LNCaP clone FGC (cell line): ENCODE measurements at places on chromosomes 3 and 15.

DNA sequence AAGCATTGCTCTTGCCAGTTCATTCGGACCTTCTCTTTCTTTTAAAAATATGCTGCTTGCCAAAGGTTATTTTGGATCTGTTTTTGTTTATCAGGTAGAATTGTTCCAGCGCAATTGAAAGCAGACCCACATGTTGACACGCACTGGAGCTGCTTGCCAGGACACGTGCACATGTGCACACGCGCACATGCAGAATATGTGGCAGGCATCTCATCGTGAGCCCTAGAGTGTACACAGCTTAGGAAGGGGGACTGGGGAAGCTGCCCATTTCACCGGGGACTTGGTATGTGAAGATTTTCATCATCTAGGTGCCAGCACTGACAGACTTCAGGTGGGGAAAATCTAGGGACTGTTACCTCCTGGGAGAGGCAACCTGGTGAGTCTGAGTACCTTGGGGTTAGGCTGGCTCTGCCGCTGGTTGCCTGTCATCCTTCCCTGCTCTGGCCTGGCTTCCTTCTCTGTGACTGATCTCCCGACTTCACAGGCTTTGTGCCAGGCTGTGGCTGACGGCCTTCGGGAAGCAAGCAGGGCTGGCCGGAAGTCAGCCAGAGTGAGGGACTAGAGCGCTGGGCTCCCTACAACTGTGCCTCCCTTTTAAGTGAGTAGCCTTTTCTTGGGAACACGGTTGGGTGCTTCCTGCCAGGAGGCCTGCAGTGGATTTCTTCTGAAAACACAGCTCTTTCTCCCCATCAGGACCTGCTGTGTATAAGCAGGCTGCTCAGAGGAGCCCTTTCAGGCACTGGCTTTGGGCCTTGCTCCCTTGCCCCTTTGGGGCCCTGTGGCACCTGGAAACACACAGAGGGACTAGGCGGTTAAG, 129.3 kb downstream of the EEFSEC start:
- DNase-seq = peak; percentile 70

GRCh38 chr3:128278761-128279600, 125.7 kb downstream of the EEFSEC start:
- no peak for DNase-seq

- no peak for DNase-seq
Measured at GRCh38 chr3:178169421-178169820, 366.8 kb upstream of the KCNMB2 start.

- no peak for DNase-seq
Measured at GRCh38 chr3:3639078-3639477, 160.2 kb upstream of the LRRN1 start.

DNA sequence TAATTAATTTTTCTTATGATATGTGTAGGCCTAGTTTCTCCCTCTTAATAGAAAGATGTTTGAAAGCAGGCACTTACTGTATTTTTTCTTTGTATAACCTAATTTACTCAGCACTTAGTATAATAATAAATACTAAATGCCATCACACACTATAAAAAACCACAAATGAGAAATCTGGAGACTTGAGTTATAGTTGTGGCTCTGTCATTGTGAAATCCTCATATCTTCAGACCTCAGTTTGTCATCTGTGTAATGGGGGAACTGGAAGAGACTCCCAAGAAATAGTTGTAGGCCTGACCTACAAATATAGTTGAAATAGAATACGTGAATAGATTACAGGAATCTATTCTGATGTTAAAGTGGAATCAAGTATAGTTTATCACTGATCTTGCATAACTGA, 287.6 kb upstream of the DPH6 start:
- DNase-seq = no peak

- DNase-seq = no peak
Measured at GRCh38 chr3:53200501-53201498, 39.8 kb downstream of the PRKCD start.

DNA sequence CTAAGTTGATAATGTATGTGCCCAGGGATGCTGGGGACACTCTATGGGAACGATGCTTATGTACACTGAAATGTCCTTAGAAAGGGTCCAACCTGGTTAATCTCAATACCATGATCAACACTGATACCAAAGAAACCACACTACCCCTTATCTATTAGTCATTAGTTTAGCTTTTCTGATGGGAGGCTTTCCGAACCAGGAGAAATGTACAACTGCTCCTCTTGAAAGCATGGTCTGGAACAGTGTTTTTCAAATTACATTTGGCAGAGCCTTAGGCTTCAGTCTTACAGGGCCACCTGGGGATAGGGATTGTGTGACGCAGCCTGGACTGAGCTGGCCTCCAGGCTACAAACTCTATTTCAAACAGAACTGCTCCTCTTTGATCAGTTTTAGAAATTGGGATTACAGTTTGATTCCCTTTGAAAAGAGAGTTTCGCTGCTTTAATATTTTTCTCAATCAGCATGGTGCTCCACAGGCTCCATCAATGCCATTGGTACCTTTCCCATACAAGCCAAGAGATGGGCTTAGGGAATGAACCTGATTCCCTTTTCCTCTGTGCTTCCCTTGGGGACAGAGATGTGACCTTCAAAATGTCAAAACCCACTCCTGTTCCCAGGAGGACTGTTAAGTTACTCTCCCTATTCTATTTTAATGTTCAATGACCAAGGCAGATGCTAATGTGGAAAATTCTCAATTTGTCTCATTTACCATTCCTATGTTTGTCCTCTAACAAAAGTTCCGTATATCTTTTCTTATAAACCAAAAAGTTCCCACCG, 296.0 kb upstream of the ADAMTS9 start:
- no peak for DNase-seq

DNA sequence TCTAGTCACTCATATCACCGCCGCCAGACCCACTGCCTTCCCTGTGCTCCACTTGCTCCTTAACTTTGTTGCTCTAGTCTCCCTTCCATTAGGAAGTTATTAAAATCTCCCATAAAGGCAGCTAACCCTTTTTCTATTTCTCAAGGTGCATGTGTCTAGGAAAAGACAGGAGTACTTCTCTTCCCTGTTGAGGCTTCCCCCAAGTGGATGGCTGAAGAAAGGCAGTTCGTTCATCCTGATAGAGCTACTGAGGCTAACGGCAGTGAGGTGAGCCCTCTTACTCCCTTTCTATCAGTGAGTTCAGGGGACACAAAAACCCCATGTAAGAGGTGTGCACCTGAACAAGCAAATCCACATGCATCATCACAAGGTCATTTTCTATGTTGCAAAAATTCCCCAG, 397.8 kb downstream of the IGSF11 start:
- no peak for DNase-seq

GRCh38 chr3:15065550-15066007, 464 bp upstream of the MRPS25 start:
- DNase-seq = no peak

GRCh38 chr3:66317750-66318376, 97.1 kb downstream of the SLC25A26 start:
- no peak for DNase-seq

DNA sequence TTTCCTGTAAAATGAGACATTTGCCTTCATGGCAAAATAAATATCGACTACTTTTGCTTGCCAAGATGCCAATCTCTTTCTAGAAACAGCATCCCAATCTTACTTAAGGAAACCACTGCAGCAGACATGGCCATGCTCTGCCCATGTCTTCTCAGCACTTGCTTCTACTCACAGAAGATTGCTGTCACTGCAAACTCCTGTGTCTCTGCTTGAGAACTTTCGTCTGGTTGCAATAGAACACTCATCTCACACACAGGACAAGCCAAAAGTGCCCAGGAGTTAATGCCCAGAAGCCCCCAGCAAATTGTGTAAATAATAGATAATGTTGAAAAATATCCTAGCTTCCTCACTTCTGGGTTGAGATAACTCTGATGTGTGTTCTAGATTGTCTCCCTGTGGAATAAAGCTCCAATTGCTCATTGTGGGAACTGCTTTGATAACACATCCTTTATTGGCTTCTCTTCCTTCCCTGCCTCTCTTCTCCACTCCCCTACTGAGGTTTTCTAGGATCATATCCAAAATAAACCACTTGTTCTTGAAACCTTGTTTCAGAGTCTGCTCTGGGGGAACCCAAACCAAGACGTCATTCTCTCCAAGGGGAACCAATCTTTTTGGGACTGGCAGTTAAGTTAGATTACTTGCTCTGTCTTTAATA, 156.3 kb upstream of the STRIT1 start:
- no peak for DNase-seq

DNA sequence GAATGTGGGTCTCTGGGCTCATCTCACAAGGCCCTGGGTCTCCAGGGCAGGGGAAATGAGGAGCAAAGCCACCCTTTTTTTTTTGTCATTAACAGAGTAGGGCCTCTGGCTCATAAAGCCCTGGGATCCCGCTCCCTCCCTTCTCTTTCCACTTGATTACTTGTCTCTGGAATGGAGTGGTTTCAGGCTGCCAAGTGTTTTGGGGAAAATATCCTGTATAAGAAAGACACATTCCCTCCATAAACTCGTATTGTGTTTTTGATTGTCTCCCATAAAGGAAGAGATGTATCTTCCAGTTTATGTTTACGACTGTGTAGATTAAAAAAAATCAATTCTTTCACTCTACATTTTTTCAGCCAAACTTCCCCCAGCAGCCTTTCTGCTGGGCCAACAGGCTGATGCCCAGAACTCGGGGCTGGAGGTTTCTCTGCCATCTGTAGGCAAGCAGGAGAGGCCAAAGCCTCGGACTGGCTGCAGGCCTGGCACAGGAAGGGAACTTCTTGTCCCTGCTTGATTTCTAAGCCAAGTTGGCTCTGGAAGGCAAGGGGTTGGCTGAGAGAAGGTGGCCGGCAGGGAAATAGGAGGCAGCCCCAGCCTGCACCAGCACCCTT, 49.4 kb upstream of the INSYN1 start:
- no peak for DNase-seq

GRCh38 chr3:166471074-166471767, 634.0 kb upstream of the BCHE start:
- DNase-seq = no peak

- DNase-seq = no peak
Measured at GRCh38 chr3:71328926-71329325, 254.6 kb downstream of the FOXP1 start.

- DNase-seq = no peak
Measured at GRCh38 chr15:39456582-39457330, 124.1 kb upstream of the THBS1 start.

- DNase-seq = no peak
Measured at GRCh38 chr3:33453331-33453761, 13.1 kb upstream of the UBP1 start.

- DNase-seq = no peak
Measured at GRCh38 chr15:39657181-39657580, 76.3 kb downstream of the THBS1 start.

- DNase-seq = no peak
Measured at GRCh38 chr3:57512166-57512565, 32.0 kb downstream of the DNAH12 start.

DNA sequence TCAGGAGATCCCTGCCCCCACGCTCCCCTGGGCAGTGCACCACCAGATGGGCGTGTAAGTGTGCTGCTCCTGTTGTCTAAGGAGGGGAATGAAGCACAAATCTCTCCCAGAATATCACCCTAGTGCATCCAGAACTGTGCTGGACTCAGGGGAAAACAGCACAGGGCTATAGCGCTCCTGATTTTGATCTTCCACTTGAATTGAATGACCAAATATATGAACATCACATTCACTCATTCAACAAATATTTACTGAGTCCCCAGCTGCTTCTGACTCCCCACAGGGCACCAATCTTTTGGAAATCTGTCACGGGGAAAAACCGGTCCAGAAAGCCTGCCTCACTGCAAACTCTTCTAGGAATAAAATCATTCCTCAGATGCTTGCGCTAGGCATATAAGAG, 2.4 kb downstream of the CPLX3 start:
- DNase-seq = no peak

DNA sequence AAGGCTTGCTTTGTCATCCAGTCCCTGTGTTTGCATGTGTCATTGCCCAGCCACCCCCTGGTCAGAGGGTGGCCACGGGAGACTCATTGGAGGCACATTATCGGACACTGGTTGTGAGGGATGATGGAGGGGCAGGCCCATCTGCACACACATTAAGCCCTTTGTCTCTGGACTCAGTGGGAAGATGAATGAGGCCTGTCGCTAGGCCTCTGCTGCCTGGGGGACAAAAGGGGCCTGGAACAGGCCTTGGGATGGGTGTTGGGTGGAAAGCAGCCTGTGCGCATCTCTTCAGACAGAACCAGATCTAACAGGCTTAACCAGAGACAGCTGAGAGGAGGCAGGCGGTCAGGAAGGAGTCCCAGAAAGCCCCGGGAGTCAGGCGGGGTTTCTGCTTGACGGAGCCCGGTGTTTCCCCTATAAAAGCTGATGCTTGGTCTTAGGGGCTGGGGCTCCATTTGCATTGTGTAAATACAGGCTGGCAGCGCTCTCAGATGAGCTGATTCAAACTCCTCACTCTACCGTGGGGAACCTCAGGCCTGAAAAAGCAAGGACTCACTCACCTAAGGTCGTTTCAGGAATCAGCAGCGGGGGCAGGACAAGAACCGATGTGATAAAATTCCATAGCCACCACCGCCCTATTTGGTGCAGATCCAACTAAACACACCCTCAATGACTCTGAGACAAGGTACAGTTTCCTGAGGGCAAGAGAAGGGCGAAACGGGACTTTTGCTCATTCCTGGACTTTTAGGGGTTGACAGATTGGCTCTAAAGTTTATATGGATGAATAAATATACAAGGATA, 17.1 kb upstream of the SKIC8 start:
- DNase-seq = no peak

- no peak for DNase-seq
Measured at GRCh38 chr15:35115155-35115725, 30.1 kb upstream of the NANOGP8 start.

DNA sequence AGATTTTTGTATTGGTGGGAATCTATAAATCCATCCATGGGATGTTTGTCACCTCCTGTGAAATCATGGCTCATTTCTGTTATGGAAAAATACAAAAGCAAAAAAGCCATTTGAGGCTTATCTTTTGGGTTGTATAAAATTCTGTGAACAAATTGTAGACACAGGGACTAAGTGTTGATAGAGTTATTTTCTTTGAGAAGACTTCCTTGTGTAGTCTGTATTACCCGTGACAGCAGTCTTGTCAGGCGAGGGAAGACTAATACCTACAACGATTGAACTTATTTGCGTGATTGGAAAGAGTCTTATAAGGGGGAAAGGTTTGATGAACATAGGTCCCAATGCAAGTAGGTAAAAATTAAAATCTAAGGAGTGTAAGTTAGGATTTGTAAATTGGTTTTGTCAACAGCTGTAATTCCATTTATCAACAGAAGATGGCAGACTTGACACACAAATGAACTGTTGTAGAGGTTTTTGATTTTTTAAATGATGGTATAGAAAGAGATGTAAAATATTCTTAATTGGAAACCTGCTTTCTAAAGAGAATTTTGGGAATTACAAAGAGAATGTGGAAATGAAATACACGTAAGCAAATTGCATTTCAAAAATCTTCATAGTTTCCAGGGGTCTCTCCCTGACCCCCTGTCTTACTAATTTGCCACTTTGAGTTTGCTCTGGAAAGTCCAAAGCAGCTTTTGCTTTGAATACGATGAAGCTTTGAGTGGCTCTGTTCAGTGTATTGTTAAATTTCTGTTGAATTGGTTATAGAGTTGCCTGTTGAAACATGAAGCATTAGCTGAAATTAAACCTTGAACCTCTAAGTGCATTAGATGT, 33.2 kb downstream of the SLC25A26 start:
- DNase-seq = peak; percentile 26

DNA sequence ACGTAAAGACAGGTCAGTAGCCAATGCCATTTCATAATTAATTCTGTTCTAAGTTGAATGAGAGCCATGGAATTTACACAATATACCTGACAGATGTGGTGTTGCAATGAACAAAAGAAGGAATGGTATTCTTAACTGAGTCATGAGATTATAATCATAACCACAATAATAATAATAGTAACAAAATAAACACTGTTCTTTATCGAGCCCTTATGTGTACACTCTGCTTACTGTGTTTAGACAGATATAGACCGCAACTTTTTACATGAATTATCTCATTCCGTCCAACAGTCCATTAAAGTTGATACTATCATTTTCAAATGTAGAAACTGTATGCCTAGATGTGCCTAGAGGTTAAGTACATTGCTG, 28.2 kb upstream of the SCAANT1 start:
- DNase-seq = no peak
